AG08396 (cell line): ENCODE measurements at places on chromosomes 7 and 10.

- no peak for DNase-seq
Measured at GRCh38 chr10:114905450-114905849, 32.5 kb upstream of the TRUB1 start.

- DNase-seq = no peak
Measured at GRCh38 chr7:73823257-73823656, 7.5 kb upstream of the CLDN4 start.

DNA sequence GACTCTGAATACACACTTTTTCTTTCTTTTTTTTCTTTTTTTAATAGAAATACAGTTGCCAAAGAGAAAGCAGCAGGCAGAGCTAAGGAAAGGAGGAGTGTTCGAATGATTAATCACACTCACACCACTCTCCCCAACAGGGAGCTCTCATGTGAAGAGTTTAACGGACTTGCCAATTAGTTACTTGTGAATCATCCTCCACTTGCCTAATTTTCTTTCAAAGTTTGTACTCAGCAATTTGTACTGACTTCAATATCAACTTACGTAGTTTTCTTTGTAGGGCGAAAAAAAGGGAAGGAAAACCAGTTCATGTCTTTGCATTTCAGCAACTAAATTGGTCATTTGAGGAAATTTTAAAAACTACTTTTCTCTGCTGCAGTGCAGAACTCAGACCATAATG lies 109.2 kb downstream of the PIP4K2A start:
- no peak for DNase-seq

DNA sequence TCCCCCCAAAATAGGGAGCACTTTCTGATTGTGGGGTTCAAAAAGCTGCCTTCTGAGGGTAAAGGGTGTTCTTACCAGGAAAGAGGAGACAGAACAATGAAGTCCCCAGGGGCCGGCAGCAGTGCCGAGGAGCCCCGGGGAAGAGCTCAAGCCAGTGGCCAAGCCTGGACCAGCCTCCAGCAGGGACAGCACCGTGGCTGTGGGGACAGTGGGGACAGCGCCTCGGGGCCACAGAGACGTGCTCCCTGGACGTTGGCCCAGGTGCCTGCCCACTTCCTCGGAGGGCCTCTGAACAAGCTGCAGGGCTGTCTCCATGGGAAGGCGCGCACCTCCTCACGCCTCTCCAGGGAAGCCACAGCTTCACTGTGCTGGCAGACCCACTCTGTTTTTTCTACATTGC lies 312.6 kb downstream of the PTPRN2 start:
- DNase-seq = no peak

DNA sequence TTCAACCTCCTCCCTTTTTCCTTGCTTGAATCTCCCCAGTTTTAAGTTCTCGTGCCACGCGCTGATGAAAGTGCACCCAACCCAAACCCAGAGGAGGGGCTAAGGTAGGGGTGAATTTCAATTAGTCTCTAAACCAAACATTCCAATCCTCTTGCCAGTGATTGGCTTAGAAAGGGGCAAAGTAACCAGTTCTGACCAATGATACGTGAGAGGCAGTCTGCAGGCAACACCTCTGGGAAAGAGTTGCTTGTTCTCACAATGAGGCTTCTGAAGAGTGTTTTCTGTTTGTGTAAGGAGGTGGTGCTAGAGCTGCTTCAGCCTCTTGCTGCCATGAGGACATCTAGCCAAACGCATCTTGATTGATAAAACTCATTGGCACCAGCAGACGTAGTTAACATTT lies 21.8 kb downstream of the SLC35G1 start:
- no peak for DNase-seq

GRCh38 chr10:103066141-103067098 lies 126.7 kb downstream of the NT5C2 start:
- no peak for DNase-seq

DNA sequence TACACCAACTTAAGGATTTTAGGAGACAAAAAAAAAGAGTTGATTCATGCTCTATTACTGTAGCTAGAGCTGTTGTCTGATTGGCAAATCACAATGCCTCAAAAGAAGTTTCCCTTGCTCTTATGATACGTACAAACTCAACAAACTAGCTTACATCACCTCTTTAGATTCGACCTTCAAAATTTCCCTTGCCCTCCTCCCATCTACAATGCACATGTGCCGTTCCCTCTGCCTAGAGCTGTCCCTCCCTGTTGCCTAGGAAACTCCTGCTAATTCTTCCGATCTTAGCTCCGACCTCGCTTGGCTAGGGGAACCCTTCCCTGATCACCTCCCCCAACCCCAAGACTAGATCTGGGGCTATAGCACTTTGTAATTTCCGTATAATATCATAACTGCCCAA lies 55.4 kb downstream of the MAP3K8 start:
- no peak for DNase-seq

DNA sequence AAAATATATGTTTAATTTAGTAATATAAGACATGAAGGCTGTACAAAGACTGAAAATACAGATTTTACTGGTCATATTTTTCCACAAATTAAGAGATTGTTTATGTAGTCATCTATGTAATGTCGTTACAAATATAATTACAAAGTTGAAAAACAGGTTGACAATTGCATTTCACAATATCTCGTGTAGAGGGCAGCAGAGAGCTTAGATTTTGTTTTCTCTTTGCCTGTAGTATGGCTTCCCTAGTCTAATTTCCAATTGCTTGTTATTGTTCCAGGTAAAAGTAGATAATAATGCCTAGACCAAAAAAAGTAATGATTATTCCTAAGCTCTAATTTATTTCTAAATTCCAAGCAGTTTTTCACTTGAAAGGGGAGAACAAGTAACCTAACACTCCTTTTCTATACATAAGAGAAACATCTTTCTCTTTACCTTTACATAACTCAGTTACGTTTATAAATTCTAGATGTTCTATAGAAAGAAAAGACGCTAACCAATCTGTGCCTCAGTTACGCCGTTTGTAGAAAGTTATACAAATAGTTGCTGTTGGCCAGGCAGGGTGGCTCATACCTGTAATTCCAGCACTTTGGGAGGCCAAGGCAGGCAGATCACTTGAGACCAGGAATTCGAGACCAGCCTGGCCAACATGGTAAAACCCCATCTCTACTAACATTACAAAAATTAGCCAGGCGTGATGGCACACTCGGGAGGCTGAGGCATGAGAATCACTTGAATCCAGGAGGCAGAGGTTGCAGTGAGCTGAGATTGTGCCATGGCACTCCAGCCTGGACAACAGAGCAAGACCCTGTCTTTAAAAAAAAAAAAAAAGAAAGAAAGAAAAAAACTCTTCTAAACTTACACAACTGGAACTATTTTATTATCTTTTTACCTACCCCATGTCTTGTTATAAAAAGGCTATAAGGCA lies 30.0 kb downstream of the NET1 start:
- peak; percentile 35 for DNase-seq

DNA sequence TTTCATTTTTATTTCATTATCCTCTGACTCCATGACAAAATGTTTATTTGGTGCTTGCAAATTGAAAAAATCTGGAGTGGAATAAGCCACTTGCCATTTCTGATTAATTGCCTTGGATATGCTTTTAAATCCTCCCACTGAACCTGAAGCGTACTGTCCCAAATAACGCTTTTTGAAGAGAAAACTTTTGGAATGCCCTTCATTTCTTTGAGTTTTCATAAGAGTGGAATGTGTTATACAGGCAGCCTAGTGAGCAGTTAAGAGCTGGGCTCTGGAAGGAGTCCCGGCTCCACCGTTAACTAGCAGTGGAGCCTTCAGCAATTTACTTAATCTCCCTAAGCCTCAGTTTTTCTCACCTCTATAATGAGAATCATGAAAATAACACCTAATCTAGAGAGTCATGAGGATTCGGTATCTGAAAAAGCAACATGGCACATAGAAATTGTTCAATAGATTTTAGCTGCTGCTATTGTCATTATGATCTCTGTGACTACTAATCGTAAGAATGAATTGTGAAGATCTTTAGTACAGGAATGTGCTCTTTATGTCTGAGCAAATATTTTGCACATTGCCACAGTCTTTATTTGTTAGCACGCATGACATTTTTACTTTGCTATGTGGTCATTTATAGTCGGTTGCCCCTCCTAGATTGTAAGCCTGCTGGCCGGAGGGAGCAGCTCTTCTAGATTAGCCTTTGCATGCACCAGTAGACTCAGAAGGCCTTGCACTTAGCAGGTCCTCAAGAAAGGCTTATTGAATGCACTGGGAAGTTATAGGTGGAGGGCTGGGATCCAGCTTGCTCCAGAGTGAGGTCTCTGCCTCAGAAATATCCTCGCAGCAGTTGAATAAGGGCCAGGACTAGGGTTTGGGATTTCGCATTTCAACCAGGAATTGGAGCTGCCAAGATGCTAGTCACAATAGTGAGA lies 59.4 kb downstream of the PLCE1 start:
- no peak for DNase-seq

- DNase-seq = peak; percentile 15
Measured at GRCh38 chr10:52644373-52645186, 128.0 kb downstream of the MBL2 start.

GRCh38 chr7:95430864-95431263 lies 4.0 kb downstream of the PON2 start:
- DNase-seq = no peak

DNA sequence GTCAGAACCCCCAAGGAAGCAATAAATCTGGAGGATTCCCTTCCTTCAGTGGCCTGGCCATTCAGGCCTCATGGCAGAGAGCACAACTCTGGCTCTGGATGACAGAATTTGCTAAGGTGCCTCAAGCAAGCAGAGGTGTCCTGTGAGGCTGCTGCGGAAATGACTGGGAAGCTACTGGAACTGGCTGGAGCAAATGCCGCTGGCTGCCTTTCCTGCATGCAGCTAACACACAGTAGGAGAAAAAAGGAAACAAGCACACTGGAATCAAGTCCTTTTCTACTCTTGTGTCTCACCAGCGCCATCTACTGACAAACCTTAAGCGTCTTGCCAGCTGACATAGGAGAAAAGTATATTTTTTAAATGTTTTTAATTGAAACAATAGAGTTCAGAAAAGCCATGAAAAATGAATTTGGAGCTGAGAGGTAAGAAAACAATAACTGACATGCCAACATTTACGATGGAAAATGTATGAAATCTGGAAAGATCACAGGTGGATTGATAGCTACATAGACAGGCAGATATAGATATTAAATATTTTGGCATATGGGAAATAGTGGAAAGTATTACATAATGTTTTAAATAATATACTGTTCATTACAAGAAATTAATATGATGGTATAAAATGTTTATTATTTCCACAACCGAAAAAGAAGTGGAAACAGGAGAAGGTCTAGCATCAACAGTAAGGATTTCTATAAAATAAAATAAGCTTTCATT lies 951.6 kb downstream of the ANKRD7 start:
- DNase-seq = no peak

- no peak for DNase-seq
Measured at GRCh38 chr10:97718178-97718577, 4.6 kb downstream of the MARVELD1 start.

- DNase-seq = no peak
Measured at GRCh38 chr7:45215601-45216062, 58.0 kb downstream of the RAMP3 start.

DNA sequence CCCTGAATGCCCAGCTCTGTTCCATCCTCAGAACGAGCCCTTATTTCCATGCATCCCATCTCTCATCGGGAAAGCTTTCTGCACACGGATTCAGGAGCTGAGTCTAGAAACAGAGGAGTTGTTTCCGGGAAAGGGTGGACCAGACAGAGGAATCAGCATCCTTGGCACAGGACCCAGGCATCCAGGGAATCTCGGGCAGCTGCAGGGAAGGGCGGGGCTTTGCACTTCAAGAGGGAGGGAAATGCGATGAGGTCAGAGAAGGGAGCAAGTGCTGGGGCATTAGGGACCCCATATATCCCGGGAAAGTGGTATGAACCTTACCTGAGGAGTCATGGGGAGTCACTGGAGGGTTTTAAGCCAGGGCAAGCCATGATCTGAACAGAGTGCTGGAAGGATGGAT lies 68.5 kb downstream of the NPTX2 start:
- DNase-seq = no peak

DNA sequence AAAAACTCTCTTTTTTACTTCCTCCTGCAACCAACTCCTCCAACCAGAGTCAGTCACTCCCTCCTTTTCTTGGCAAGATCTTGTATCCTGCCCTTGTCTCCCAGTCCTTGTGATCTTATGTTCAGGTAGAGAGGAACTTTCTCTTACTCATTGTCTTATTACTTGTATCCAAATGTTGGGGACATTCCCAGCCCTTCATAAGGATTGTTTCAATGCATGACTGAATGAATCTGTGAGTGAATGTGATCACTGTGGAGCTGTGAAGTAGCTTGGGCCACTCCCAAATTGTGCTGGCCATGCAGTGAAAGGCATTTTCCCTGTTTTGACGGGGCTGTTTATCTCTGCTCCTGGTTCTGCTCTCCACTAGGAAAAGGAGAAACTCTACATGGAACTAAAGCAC lies 93.7 kb downstream of the CFAP58 start:
- DNase-seq = no peak

- DNase-seq = no peak
Measured at GRCh38 chr7:114930107-114930661, 8.3 kb downstream of the MDFIC start.

DNA sequence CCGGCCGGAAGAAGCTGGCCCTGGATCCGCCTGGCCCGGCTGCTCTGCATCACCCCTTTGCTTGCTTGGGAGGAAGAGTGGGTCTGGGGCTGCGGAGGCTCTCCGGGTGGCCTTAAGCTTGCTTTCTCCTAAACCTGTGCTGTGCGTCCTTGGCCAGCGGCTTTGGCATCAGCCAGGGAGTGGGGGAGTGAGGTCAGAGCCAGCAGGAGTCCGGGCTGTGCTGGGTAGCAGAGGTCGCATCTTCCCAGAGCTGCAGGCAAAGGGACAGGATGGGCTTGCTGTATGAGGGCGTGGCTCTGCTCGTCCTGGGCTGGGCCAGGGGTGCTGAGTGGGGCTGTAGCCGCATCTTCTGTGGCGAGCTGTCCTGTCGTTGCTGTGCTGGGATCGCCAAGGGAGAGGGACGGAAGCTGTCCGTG lies 21.1 kb downstream of the BNIP3 start:
- DNase-seq = no peak

GRCh38 chr7:111953611-111954010 lies 252.6 kb downstream of the DOCK4 start:
- no peak for DNase-seq

DNA sequence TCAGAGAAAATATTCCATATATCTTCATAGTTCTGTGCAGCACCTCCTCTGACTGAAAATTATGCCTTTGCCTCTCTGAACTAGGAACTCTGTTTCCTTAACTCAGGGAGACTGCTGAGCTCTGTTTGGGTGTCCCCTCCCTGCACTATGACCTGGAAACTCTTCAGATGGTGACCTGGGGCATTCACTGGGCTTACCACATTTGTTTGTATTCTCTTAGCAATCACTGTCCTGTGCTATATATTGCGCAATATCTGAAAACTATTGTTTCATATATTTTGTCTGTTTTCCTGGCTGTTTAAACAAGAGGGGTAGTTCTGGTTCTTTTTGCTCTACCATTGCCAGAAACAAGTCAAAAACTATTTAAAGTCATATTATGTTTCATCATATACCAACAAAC lies 181.8 kb upstream of the KIAA1217 start:
- DNase-seq = no peak

GRCh38 chr7:107564553-107565298 lies 955 bp downstream of the DUS4L start:
- DNase-seq = peak; percentile 59

GRCh38 chr7:149792220-149792595 lies 18.8 kb upstream of the ZNF467 start:
- DNase-seq = no peak

GRCh38 chr7:46839651-46840050 lies 742.3 kb downstream of the TNS3 start:
- no peak for DNase-seq
